ENCODE measurements at places on chromosomes 1 and 21.

DNA sequence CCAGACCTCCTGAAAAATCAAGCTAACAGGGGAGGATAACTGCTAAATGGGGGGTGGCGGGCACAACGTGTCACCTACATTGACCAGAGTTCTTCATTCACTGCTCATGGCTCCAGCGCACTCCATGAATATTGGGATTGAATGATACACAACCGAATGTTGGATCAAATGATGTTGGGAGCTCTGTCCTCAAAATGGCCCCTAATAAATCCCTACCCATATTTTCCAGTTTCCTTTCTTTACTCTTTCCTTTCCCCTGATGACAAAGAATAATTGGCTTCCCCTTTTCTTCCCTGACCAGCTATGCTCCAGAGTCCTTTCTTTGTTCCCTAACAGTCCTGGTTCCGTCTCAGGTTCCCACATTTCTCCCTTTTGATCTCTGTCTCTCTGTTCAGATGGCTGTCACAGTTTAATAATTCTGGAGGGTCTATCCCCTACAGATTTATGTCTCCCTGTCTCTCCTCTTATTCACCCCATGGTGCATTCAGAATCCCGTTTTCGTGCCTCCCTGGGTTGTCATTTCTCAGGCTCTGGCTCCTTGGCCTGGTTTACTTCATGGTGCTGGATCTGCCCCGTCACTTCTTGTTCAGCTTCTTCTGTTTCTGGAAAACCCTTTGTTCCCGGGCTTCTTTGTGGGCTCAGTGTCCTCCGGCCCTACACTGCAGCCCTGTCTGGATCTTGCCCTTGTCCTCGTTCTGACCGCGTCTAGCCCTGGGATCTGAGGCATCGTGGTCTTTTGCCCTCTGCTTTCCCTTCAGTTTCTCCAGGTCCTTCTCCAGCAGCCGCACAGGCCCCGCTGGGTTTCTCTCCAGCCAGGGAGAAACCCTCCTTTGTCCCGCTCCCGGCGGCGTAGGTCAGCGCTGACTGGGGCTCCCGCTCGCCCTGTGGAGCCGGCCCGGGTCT is 78.3 kb downstream of the NDUFS5 start:
- DNase-seq: peak; percentile 61

GRCh38 chr1:3879787-3880428 is 20.2 kb downstream of the C1orf174 start:
- DNase-seq: no peak

GRCh38 chr1:83545066-83545862 is 453.7 kb downstream of the TTLL7 start:
- DNase-seq: no peak

DNA sequence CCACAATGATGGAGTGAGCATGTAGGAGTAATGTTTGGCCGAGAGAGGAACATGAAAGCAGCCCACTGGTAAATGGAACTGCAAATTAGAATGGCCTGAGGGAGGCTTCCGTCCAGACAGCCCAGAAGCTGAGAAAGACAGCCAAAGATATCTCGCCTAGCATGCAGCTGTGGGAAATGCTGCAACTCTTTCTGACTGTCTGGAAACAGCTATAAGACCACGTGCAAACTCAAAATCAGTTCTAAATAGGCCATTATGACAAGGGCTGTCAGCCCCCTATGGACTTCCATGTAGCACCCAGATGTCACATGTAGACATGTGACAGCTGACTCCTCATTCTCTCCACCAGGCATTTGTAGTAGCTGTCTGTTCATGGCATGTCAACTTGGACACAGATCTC is 62.9 kb upstream of the ATP1A1 start:
- no peak for DNase-seq

- no peak for DNase-seq
Observed at GRCh38 chr21:30652891-30653290, 10.2 kb downstream of the KRTAP20-3 start.

DNA sequence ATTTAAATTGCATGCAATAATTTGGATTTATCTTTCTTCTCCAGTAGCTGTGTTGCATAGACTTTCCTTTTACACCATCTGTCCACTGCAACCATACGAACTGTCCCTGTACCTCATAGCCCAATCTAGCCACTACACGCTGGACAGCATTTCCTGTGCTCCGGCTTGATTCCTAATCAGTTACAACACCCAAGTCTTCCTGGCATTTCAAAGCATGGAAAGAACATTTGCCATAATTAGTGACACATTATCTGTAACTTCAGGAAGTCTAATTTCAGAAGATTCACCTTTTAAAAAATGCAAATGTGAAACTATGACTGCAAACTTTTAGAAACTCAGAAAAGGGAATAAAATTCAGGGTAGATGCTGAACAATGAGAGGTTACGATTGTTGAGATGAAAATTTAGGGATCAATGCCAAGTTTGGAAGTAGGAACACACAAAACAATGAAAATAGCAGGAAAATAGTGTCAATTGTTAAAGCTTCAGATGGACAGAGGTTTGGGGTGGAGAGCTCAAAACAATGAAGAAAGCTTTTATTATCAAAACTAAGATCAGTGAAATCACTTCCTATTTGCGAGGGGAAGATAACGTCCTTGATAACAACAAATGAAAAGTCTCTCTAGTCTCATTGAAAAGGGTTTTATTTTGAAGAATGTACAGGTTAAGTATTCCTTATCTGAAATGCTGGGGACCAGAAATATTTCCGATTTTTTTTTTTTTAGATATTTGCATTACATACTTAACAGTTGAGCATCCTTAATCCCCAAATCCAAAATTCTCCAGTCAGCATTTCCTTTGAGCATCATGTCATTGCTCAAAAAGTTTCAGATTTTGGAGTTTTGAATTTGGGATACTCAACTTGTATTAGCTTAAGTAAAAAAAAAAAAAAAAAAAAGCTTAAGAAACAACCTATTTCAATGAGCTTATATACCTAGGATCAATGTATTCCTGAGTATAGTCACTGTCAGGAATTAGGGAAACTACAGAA is 107.3 kb downstream of the FNBP1L start:
- DNase-seq: peak; percentile 17

GRCh38 chr1:26168410-26169197 is at the start of gene C1orf232:
TSS of gene C1orf232 (minus strand) at chr1:26168963. CDS start at chr1:26168499, 464 bp downstream.
- no peak for DNase-seq

DNA sequence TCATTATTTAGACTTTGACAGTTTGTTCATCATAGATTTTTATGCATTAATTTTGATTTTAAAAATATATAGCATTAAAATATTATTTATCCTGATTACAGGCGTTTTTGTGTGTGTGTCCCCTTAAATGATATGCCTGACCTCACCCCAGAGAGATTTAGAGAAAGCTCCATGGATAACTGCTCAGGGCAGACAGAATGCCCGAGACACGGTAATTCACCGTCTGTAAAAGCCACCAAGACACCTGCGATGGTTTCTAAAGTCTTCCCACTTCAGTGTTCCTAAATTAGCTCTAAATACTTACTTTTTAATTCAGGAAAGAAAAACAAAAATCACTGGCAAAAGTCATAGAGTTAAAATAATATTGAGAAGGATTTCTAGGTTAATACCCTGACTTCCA is 350.6 kb upstream of the RUNX1 start:
- DNase-seq: no peak

DNA sequence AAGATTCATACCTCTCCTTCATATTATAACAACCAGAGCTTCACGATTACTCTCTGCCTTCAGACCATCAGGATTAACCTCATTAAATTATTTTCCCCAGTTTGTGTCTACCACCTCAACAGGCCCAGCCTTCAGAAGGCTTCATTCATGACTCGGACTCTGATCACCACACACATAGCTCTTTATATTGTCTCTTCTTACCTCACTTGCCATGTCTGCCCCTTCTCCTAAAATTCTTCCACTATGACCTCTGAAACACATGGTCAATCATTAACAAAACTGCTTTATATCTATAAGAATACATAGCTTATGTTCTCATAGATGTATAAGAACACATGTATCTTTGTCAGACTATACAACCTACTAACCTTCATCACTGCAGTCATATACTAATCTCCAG is 79.8 kb downstream of the USP1 start:
- DNase-seq: no peak

DNA sequence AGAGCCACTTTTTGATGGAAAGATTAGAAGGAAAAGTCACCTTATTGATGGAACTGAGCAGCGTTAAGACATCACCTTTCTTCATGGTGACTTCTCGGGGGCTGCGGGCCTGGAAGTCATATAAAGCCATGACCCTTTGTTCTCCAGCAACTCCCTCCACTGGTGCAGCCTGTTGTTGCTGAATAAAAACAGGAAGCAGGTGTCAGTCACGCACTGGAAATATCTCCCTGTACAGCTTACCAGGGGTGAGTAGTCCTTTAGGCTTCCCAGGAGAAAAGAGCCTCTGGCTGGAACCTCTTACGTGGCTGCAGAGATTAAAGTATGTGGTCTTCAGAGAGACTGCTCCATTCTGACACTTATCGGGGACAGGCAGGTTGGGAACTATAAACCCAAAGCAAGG is 31.9 kb downstream of the SPTA1 start:
- no peak for DNase-seq

DNA sequence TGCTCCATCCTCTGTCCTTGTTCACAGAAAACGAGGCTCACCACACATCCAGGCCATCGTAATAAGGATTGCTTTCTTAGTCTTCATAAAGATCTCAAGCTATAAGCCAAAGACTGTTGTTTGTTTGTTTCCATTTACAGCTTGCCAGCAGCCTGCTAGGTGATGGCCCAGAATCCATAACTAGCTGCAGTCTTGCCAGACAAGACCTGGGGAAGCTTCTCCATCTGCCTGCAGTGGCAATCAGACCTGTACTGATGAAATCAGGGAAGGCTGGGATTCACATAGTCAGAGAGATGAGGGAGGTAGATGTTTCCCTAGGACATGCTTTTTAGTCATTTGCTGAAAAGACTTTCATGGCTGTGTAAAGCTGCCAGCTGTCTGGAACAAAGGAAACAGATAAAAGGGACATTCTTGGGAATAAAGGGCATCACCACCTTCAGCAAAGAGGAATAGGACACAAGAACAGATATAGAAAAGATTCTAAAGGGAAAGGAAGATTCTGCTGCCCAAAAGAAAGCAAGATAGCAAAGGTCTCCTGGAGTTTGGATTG is 51.0 kb downstream of the MT1HL1 start:
- no peak for DNase-seq

- DNase-seq: no peak
Observed at GRCh38 chr1:203778146-203778545, 13.2 kb downstream of the LAX1 start.

DNA sequence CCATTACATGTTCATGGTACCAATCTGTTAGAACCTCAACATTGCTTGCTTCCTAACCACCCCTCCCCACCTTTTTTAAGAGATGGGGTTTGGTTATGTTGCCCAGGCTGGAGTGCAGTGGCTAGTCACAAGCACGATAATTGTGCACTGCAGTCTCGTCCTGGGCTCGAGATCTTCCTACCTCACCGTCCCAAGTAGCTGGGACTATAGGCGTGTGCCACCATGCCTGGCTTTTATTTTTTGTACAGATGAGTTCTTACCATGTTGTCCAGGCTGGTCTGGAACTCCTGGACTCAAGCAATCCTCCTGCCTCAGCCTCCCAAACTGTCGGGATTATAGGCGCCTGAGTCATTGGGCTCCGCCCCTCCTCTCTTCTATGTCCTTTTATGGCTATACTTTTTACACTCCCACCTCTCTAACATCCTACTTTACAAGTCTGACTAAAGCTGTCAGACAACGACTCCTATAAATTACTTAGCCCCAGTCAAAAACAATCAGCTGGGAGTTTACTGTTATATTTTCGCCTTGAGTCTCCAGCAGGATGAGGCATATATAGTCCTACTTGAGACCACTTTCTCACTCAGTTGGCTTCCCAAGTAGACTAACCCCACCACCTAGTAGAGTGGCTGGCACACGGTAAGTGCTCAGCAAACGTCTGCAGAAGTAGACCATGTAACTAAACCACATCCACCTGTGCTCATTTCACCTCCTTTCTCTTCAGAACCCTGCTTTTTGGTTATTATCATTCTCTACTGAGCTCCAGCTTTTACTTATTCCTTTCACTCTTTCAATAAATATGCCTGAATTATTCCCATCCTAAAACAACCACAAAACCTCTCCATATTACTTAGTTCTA is 13.8 kb downstream of the ENSA start:
- DNase-seq: no peak

- DNase-seq: no peak
Observed at GRCh38 chr1:227749225-227749624, 14.0 kb downstream of the SNAP47 start.

DNA sequence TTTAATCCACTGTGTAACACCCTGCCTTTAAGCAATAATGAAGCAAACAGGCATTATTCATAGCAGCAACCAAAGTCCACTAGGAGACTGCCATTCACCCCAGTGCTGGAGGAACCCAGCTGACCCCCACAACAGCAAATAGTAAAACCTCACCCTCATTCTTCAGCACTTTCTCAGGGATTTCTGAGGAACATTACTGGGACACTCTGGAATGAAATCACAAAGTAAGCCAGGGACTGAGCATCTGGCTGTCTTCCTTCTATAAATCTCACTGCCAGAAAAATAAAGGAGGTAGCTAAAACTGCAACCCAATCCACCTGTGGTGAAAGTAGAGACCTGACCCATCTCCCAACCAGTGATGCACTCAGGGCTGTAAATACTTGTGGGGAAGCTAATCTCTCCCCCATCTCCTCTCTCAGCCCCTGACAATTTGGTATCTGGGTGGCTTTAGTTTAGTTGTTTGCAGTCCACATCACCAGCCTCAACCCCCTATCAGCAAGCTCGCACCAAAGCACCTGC is 47.1 kb downstream of the COL6A1 start:
- peak; percentile 99 for DNase-seq

GRCh38 chr1:216815260-216816131 is 92.3 kb upstream of the ESRRG start:
- DNase-seq: peak; percentile 28

DNA sequence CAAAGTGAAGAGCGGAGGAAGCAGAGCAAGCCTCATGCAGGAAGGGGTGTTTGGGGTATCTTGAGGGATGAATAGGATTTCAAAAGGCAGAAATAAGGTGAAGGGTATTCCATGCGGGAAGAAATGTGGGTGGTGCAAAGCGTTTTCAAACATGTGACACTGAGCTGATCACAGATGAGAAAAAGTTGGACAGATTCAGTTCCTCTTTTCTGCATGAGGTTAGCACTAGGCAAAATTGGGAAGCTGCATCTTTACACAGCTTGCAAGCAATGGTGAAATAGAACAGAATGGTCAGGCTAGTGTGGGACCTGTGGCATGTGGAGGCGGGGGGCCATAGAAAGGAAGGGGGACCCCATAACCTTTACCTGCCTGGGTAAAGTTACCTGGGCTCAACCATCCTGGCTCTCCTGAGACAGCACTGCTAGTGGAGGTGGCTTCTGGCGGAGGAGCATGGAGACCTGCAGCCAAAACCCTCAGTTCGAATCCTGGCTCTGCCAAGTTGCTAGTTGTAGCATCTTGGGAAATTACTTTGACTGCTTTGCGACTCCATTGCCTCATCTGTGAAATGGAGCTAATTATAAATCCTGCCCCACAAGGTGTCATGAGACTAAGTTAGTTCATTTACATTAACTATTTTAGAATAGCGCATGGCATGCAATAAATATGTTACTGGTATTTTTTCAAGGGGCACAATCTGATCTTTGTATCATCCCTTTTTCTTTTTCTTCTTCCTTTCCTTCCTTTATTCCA is 16.4 kb downstream of the KCNA10 start:
- no peak for DNase-seq

- DNase-seq: no peak
Observed at GRCh38 chr1:63675420-63675931, 82.3 kb downstream of the PGM1 start.
